ENCODE measurements at places on chromosomes 5 and 9. TPM values are rescaled to one million over a fixed set of nuclear protein-coding genes. Genes with fewer than 3 reads are reported as not detected.

Gene TMED7
- 173 TPM for total RNA-seq

Gene GPR150
- total RNA-seq: under 0.01 TPM

Gene CCDC192
- total RNA-seq: not detected

Gene GFPT2
- total RNA-seq: 20.8 TPM

Gene SELENOP
- total RNA-seq: 0.28 TPM

Gene CD274
- total RNA-seq: 29.4 TPM

DNA sequence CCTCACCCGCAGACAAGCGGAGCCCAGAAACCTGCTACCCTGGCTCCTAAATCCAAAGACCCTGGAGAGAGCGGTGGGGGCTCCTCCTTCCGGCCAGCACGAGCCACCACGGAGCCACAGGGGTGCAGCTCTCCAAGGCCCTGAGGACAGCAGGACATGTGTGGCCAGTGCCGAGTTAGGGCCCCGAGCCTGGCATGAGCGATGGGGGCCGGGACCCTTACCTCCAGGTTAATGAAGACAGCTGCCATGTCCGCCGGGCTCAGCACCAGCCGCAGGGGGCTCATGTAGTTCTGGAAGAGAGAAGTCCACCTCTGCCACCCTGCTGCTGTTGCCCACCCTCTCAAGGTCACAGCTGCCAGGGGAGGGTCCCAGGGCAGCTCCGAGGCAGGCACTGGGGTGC lies 68.9 kb upstream of the SARDH start:
- H3K4me1 ChIP-seq: peaks cover 3% of the 10 kb centered on the region
- peaks cover 31% of the 10 kb centered on the region for H3K36me3 ChIP-seq
- no peak overlapping the region for H3K4me3 ChIP-seq
- DNase-seq: no peak
- H3K27ac ChIP-seq: no peak overlapping the region

GRCh38 chr9:84922051-84922450 lies 252.5 kb downstream of the NTRK2 start:
- DNase-seq: no peak
- no peaks in the 10 kb centered on the region for H3K4me1 ChIP-seq
- no peaks in the 10 kb centered on the region for H3K27me3 ChIP-seq
- H3K36me3 ChIP-seq: no peaks in the 10 kb centered on the region
- no peak overlapping the region for H3K4me3 ChIP-seq

- DNase-seq: no peak
- H3K36me3 ChIP-seq: no peaks in the 10 kb centered on the region
- no peak overlapping the region for H3K27ac ChIP-seq
- H3K4me3 ChIP-seq: no peak overlapping the region
- no peaks in the 10 kb centered on the region for H3K4me1 ChIP-seq
Observed at GRCh38 chr9:104361207-104361606, 142.9 kb upstream of the OR13F1 start.

GRCh38 chr9:18798508-18799290 lies 234.3 kb downstream of the SAXO1 start:
- no peak overlapping the region for H3K27ac ChIP-seq
- H3K4me1 ChIP-seq: no peaks in the 10 kb centered on the region
- H3K4me3 ChIP-seq: no peak overlapping the region
- H3K27me3 ChIP-seq: no peaks in the 10 kb centered on the region
- DNase-seq: no peak

- no peaks in the 10 kb centered on the region for H3K36me3 ChIP-seq
- no peak overlapping the region for H3K27ac ChIP-seq
- peaks cover 28% of the 10 kb centered on the region for H3K27me3 ChIP-seq
- no peak for DNase-seq
- no peaks in the 10 kb centered on the region for H3K4me1 ChIP-seq
Observed at GRCh38 chr5:96370976-96371375, 62.1 kb downstream of the PCSK1 start.

DNA sequence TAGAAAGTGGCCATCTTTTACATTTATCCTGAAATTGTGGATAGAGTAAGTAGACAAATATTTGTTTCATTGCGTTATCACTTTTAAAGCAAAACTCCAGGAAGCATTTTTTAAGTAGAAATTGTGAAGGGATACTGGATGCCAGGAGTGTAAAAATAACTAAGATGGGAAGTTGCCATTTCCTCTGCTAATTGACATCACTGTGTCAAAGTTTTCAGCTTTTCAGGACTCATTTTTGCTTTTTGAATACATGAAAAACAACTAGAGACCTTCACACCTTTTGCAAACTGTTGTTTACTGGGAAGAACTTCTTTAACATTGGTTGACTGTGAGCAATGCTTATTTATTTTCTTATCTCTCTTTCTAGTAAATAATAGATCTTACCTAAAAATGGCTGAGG lies 337.5 kb downstream of the NR2F1-AS1 start:
- H3K4me3 ChIP-seq: no peak overlapping the region
- H3K36me3 ChIP-seq: no peaks in the 10 kb centered on the region
- H3K27me3 ChIP-seq: no peaks in the 10 kb centered on the region
- H3K27ac ChIP-seq: no peak overlapping the region

- no peak for DNase-seq
- H3K36me3 ChIP-seq: peaks cover 13% of the 10 kb centered on the region
- H3K4me3 ChIP-seq: peak overlapping the region; percentile 72
- peaks cover 7% of the 10 kb centered on the region for H3K4me1 ChIP-seq
Observed at GRCh38 chr9:126862104-126862761, 1.8 kb downstream of the ZBTB34 start.

DNA sequence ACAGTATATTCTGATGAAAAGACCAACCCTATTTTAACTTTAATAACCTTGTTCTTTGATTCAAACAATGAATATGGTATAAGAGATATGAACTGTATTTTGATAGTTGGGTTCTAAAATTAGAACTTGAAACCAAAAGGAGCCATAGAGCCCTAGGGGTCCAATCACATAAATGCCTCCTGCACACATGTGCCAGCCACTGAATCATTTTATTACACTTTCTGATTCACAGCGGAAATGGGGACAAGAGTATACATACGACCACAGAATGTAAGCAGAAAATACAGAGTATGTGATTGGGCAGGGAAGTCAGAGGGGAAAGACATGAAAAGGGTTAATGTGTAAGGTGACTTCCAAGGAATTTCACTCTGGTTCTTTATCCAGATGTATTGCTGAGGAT lies 1000.2 kb downstream of the NR2F1-AS1 start:
- DNase-seq: peak; percentile 3
- no peaks in the 10 kb centered on the region for H3K27me3 ChIP-seq
- no peak overlapping the region for H3K27ac ChIP-seq
- H3K4me3 ChIP-seq: no peak overlapping the region
- H3K4me1 ChIP-seq: no peaks in the 10 kb centered on the region

DNA sequence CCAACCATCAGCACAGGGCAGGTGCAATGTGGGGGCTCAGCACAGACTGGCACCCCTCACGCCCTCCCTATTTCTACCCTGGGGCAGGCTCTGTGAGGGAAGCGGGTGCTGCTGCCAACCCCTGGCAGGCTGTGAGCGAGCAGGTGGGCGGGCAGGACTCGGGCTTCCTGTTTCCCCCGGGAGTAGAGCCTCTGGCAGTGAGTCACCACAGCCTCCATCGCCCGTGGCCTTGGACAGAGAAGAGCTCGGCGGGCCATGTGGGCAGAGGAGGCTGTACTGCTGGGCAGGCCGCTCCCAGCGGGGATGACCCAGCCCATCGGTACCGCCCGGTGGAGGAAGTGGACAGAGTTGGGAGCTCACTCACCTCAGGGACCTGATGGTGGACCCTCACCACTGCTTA lies 16.6 kb downstream of the KCNT1 start:
- peak; percentile 7 for DNase-seq
- no peaks in the 10 kb centered on the region for H3K4me1 ChIP-seq
- peaks cover 22% of the 10 kb centered on the region for H3K27me3 ChIP-seq
- no peak overlapping the region for H3K27ac ChIP-seq
- no peak overlapping the region for H3K4me3 ChIP-seq

DNA sequence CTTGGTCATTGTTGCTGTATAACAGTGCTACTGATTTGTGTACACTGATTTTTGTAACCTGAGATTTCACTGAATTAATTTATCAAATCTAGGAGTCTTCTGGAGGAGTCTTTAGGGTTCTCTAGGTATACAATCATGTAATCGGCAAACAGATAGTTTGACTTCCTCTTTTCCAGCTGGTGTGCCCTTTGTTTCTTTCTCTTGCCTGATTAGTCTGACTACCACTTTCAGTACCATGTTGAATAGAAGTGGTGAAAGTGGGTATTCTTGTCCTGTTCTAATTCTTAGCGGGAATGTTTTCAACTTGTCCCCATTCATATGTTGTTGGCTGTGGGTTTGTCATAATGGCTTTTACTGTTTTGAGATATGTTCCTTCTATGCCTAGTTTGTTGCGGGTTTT lies 24.7 kb upstream of the RANBP6 start:
- no peak overlapping the region for H3K4me3 ChIP-seq
- peaks cover 4% of the 10 kb centered on the region for H3K27me3 ChIP-seq
- no peaks in the 10 kb centered on the region for H3K4me1 ChIP-seq
- H3K36me3 ChIP-seq: no peaks in the 10 kb centered on the region
- no peak for DNase-seq

GRCh38 chr5:32044939-32045338 lies 129.2 kb downstream of the GOLPH3 start:
- no peaks in the 10 kb centered on the region for H3K36me3 ChIP-seq
- H3K4me1 ChIP-seq: no peaks in the 10 kb centered on the region
- H3K27me3 ChIP-seq: peaks cover 34% of the 10 kb centered on the region
- H3K27ac ChIP-seq: no peak overlapping the region
- H3K4me3 ChIP-seq: no peak overlapping the region

DNA sequence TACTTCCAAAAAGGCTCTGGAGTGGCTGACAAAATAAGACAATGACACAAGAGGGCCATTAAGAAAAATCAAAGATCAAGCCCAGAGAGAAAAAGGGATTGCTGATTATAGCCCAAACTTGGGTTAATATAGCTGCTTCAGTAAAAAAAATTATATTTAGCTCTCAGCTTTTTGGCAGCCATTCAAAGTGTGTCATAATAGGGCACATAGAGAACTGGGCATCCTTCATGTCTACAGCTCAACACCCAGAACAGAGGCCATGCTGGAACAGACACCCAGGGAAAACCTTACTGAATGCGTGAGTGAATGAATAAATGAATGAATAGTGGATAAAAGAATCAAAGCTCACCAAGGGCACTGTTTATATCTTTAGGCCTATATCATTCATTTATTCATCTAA lies 110.1 kb downstream of the SLIT3 start:
- H3K36me3 ChIP-seq: no peaks in the 10 kb centered on the region
- H3K4me1 ChIP-seq: no peaks in the 10 kb centered on the region
- no peak overlapping the region for H3K27ac ChIP-seq
- H3K27me3 ChIP-seq: no peaks in the 10 kb centered on the region
- no peak for DNase-seq

- no peaks in the 10 kb centered on the region for H3K36me3 ChIP-seq
- H3K27ac ChIP-seq: no peak overlapping the region
- no peak overlapping the region for H3K4me3 ChIP-seq
- H3K27me3 ChIP-seq: no peaks in the 10 kb centered on the region
Observed at GRCh38 chr5:175344331-175345195, 99.4 kb downstream of the DRD1 start.

- peaks cover 12% of the 10 kb centered on the region for H3K27me3 ChIP-seq
- DNase-seq: no peak
- no peak overlapping the region for H3K27ac ChIP-seq
- H3K4me1 ChIP-seq: peaks cover 4% of the 10 kb centered on the region
- no peak overlapping the region for H3K4me3 ChIP-seq
Observed at GRCh38 chr9:136646827-136647711, 15.6 kb upstream of the EGFL7 start.

DNA sequence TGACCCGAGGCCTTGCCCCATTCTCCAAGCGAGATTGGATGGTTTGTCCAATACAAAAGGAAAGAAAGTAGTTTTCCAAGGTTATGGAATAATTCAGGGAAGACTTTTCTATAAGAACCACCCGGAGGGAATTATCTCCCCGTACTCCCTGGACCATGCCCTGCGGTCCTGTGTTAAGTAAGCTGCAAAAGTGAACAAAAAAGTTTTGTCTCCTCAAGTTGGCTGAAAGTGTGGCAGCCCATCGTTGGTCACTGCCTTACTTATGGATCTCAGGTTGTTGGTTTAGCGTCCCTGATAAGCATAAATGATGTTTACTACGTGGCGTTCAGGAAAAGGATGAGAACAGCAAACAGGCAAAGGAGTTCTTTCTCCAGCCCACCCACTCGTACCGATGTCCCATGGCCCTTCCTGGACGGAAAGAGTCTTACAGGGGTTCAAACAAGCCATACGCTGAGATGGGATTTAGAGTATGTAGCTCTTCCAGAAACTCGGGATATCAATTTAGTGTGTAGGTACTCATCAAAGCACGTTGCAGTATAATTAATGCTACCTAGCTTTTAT lies 413 bp upstream of the AUH start:
- peaks cover 6% of the 10 kb centered on the region for H3K4me1 ChIP-seq
- H3K4me3 ChIP-seq: peak overlapping the region; percentile 100

- no peak overlapping the region for H3K27ac ChIP-seq
- H3K27me3 ChIP-seq: no peaks in the 10 kb centered on the region
- no peaks in the 10 kb centered on the region for H3K4me1 ChIP-seq
- H3K36me3 ChIP-seq: no peaks in the 10 kb centered on the region
- DNase-seq: no peak
- no peak overlapping the region for H3K4me3 ChIP-seq
Observed at GRCh38 chr9:107976767-107977166, 487.2 kb upstream of the KLF4 start.

DNA sequence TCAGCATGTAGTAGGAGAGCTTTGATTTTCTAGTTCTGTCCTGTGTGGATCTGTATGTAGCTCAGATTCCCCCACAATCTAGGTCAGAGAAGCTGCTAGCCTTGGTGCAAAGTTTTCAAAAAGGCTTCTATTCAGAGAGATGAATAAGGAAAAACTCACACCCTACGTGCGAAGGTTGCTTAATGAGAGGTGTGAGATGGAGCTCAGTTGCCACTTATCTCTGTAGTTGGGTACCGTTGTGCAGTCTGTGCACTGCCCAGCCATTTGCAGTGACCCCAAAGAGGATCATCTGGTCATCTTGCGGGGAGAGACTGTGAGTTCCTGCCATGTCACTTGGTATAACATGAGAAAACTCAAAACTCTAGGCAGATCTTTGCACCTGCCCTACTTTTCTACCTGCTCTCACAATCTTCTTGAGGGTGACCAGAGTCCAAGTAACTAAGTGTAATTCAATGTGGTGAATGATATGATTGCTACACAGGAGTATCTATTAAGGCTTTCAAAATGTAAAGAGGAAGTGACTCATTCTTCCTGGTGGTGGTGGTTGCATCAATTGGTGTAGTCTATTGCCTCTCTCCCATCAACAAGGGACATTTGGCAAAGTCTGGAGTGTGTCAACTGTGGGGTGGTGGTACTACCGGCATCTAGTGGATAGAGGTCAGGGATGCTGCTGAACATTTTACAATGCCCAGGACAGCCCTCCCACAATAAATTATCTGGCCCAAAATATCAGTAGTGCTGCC lies 65.2 kb downstream of the TMC1 start:
- H3K4me1 ChIP-seq: peaks cover 18% of the 10 kb centered on the region
- peak; percentile 90 for DNase-seq
- no peak overlapping the region for H3K4me3 ChIP-seq
- H3K27ac ChIP-seq: peak overlapping the region; percentile 91
- H3K27me3 ChIP-seq: no peaks in the 10 kb centered on the region

- no peaks in the 10 kb centered on the region for H3K27me3 ChIP-seq
- H3K4me1 ChIP-seq: peaks cover 12% of the 10 kb centered on the region
- H3K27ac ChIP-seq: 0 out of 2 replicates have a peak overlapping the region, but pooled peaks have one; percentile 31
Observed at GRCh38 chr5:76714751-76715485, 1.0 kb upstream of the F2R start.

All from IMR-90 (cell line).